Endothelial cell of coronary artery (primary cell): ENCODE measurements at places on chromosomes 13 and 19. TPM values are rescaled to one million over a fixed set of nuclear protein-coding genes. Genes with fewer than 3 reads are reported as not detected.

ACP4 gene
- total RNA-seq, result not detected in 2 replicates

TICAM1 gene
- 2.7 and 4.0 TPM in 2 replicates for total RNA-seq

LNX2 gene
- total RNA-seq, result 9.4 and 10.6 TPM in 2 replicates

OPA3 gene
- total RNA-seq, result 5.0 and 6.0 TPM in 2 replicates

TMEM255B gene
- 23.0 and 26.9 TPM in 2 replicates for total RNA-seq
